ENCODE measurements at places on chromosomes 2 and 18. TPM values are rescaled to one million over a fixed set of nuclear protein-coding genes. Genes with fewer than 3 reads are reported as not detected.

DNA sequence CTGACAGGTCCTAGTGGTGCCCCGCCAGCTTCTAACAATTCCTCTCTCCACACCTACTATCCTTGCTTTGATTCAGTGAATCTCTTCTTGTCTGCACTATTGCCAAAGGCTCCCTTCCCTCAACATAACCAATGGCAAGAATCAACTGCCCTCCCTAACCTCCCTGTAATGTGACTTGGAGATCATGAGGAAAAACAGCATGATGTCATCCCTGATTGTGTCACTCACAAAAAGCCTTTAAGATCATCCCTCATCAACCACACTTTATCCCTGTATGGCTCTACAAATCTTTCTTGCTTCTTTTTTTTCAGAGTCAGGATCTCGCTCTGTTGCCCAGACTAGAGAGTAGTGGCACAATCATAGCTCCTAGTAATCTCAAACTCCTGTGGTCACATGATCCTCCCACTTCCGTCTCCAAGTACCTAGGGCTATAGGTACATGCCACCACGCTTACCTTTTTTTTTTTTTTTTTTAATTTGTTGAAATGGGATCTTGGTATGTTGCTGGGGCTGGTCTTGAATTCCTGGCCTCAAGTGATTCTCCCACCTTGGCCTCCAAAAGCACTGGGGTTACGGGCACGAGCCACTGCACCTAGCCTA lies 19.7 kb downstream of the SAP130 start:
- H3K27ac ChIP-seq, result no peak overlapping the region
- no peaks in the 10 kb centered on the region for H3K27me3 ChIP-seq
- no peak for DNase-seq
- peaks cover 94% of the 10 kb centered on the region for H3K36me3 ChIP-seq
- H3K4me1 ChIP-seq, result no peaks in the 10 kb centered on the region

DNA sequence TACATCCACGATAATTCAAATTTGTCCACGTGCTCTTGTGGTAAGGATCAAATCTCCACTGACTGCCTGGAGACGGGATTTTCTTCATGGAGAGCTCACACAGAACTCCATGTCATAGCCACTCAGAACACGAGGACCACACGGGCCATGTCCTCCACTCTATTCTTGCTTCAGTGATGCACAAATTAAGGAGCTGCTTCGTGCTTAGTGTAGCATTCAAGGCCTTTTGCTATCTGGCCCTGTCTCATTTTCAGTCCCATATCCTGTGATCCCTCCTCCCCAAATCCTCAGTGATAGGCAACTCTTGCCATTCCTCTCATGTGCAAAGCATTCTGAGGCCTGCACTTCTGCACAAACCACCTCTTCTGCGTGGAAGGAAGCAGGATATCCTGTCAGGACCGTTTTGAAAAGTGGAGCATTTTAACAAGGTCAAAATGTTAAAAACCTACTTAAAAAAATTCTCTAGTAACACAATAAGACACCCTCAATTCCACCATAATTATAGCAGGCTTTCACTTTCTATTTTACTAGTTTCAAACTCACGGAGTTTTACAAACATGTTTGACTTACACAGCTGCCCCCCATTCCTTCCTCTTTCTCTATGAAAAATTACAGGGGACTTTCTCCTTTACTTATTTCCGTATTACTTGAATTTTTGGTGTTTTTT lies 35.2 kb downstream of the ST3GAL5 start:
- H3K27me3 ChIP-seq, result no peaks in the 10 kb centered on the region
- no peak for DNase-seq
- peak overlapping the region; percentile 67 for H3K27ac ChIP-seq

- DNase-seq, result peak; percentile 18
- H3K4me3 ChIP-seq, result no peak overlapping the region
- H3K4me1 ChIP-seq, result no peaks in the 10 kb centered on the region
These were observed 482.6 kb downstream of the PIK3C3 start for GRCh38 chr18:42437646-42438045.

GRCh38 chr2:208025814-208026184 lies 472 bp upstream of the PLEKHM3 start:
- peak overlapping the region; percentile 81 for H3K27ac ChIP-seq
- no peaks in the 10 kb centered on the region for H3K36me3 ChIP-seq
- DNase-seq, result no peak
- peak overlapping the region; percentile 77 for H3K4me3 ChIP-seq

- H3K4me1 ChIP-seq, result peaks cover 11% of the 10 kb centered on the region
- no peak overlapping the region for H3K4me3 ChIP-seq
- H3K27me3 ChIP-seq, result no peaks in the 10 kb centered on the region
- H3K27ac ChIP-seq, result peak overlapping the region; percentile 41
These were observed 9.3 kb upstream of the KCNE4 start for GRCh38 chr2:223042704-223043118.

DNA sequence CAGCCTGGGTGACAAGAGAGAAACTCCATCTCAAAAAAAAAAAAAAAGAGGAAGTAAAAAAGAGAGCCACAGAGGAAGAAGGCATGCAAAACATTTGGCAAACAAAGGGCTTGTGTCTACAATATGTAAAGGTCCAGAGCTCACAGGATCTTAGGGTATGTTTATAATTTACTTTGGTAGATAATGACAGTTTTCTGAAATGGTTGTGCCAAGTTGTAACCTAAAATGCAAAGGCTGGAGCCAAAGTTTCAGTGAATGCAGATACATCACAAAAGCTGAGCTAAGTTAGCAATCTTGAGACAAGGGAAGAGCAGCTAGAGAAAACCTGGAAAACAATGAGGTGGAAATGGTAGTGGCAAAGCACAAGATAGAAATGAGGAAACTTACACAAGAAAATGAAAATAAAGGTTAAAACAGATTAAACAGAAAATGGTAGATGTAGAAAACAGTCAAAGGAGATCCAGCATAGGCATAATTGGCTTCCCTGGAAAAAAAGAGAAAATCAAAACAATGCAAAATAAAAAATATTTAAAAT lies 77.5 kb upstream of the HK2 start:
- H3K27ac ChIP-seq, result no peak overlapping the region
- H3K36me3 ChIP-seq, result no peaks in the 10 kb centered on the region
- H3K4me3 ChIP-seq, result no peak overlapping the region
- no peaks in the 10 kb centered on the region for H3K4me1 ChIP-seq
- H3K27me3 ChIP-seq, result no peaks in the 10 kb centered on the region

GRCh38 chr2:105595536-105595935 lies 149.2 kb upstream of the NCK2 start:
- H3K27me3 ChIP-seq, result no peaks in the 10 kb centered on the region
- no peaks in the 10 kb centered on the region for H3K36me3 ChIP-seq
- DNase-seq, result no peak
- peaks cover 9% of the 10 kb centered on the region for H3K4me1 ChIP-seq

- DNase-seq, result no peak
- no peak overlapping the region for H3K4me3 ChIP-seq
- H3K27me3 ChIP-seq, result peaks cover 95% of the 10 kb centered on the region
- H3K36me3 ChIP-seq, result no peaks in the 10 kb centered on the region
- no peak overlapping the region for H3K27ac ChIP-seq
These were observed 605 bp downstream of the SLC9A4 start for GRCh38 chr2:102473631-102474030.

FEV gene
- not detected for total RNA-seq

GAD1 gene
- total RNA-seq, result not detected

TBR1 gene
- total RNA-seq, result not detected

DBI gene
- total RNA-seq, result 303 TPM
